ENCODE measurements at places on chromosomes 11 and 22.

DNA sequence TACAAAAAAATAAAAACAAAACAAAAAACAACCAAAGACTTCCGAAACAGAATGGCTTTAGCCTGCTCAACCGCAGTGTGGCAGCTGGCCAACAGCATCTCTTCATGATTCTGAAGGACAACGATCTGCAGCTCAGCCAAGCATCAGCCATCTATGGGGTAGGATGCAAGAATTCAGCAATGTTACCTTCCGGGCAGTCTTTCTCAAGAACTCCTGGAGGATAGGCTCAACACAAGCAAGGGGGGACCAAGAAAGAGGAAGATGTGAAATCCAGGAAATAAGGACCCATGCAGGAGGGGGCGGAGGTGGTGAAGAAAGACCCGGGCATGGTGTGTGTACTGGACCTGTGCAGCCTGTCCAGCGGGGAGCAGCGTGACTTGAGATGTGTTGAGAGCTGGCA is 3.5 kb upstream of the TSPO start:
- DNase-seq = no peak

GRCh38 chr11:66915046-66915832 is 42.9 kb downstream of the PC start:
- no peak for DNase-seq

DNA sequence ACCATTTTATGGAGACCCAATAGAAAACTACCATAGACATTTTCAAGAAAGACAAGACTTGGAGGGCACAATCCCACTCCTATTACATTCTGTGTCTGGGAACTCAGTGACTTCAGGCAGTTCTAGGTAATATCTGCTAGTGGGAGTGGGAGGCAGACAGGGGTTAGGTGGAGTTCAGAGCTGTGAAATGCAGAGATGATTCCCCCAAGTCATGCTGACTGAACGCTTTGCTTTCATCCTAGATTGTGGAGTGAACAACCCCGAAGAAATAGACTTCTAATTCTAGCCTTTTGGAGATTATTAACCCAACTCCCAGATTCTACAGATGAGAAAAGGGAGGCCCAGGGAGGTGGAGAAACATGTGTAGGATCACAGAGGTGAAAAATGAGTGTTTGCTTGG is 437.8 kb upstream of the CADM1 start:
- no peak for DNase-seq

DNA sequence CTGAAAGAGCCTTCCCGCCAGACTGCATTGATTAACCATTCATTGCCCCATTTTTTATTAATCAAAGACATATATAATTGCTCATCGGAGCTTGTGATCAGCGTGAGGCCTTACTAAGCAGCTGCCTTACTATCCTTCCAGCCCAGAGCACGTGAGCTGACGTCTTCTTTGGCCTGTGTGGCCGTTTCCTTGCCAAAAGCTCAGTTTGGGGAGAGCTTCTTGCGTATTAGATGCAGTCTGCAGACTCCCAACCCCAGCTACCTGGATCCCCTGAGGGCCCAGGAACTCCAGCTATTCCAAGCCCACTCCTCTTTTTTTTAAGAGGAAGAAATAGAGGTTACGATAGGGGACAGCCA is 784 bp upstream of the SLC43A3 start:
- DNase-seq = no peak

DNA sequence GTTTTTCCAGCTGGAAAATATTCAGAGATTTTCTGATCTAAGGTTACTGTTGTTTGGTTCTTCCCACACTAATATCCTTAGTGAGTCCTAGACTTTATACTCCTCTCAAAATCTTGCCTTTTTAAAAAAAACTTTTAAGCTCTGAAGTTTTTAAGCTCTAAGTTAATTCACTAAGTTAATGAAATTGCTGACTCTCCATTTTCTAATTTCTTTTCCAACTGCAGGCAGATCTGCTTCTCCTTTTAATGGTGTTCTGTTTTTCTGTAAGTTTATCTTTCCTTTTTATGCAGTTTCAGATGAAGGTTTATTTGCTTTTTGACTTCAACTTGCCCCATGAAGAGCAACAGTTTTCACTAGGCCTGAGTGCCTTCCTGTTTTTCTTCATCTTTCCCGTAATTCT is 125.8 kb upstream of the ARHGAP42 start:
- DNase-seq = no peak

DNA sequence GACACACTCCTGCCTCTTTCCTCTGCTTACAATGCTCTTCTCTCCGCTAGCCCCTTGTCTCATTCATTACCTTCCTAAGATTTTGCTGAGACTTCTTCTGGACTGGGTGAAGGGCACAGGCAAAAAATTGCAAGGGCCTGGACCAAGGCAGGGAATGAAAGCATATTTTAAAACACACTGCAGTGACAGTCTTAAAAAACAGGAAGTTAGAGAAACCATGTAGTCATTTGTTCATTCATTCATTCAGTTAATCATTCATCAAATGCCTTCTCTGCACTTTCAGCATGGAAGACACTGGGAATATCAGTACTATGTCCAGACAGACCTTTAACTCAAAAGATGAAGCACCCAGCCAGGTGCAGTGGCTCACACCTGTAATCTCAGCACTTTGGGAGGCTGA is 44.9 kb upstream of the SWAP70 start:
- no peak for DNase-seq

- DNase-seq = no peak
Measured at GRCh38 chr11:96704847-96705246, 315.0 kb downstream of the JRKL start.

GRCh38 chr11:130671801-130672700 is 223.6 kb downstream of the ADAMTS15 start:
- no peak for DNase-seq

GRCh38 chr11:61480261-61480993 is 28.1 kb upstream of the LRRC10B start:
- DNase-seq = no peak

- DNase-seq = peak; percentile 10
Measured at GRCh38 chr11:26649884-26650283, 72.0 kb downstream of the SLC5A12 start.

GRCh38 chr22:31106731-31107177 is 614 bp downstream of the SELENOM start:
- no peak for DNase-seq

GRCh38 chr22:38228326-38228872 is 26.6 kb downstream of the MAFF start:
- DNase-seq = no peak

DNA sequence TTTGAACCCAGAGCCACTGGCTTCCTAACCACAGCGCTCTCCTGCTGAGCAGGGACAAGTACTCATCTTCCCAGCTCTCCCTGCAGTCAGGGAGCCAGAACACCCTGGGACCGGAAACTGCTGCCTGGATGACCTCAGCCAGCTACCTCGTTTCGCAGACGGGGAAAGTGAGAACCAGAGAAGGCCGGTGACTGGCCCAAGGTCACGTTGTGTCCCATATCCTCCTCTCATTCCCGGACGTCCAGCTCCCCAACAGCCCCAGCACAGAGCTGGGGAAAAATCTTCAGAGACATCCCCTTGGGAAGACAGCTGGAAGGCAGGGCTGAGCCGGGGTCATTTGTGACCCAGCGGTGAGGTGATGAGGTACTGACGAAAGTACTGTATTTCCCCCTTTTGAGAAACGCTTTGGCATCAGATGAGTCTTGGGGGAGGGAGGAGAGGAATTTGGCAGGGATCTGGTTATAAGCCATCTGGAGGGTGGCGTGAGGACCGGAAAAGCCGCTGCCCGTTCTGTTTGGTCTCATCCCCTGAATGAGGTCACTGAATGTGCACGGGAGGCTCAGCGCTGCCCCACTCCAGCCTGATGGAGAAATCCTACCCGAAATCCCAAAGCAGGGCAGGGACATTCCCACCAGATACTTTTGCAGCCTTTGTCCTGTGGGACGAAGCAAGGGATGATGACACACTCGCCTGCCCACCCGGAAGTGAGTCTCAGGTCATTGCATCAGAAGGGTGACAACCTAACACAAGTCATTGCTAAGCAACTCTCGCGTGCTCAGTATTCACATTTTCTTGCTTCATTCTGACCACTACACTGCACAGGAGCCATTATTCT is 41.1 kb downstream of the LIF start:
- DNase-seq = no peak

GRCh38 chr22:32617271-32617670 is 142.7 kb downstream of the FBXO7 start:
- no peak for DNase-seq

DNA sequence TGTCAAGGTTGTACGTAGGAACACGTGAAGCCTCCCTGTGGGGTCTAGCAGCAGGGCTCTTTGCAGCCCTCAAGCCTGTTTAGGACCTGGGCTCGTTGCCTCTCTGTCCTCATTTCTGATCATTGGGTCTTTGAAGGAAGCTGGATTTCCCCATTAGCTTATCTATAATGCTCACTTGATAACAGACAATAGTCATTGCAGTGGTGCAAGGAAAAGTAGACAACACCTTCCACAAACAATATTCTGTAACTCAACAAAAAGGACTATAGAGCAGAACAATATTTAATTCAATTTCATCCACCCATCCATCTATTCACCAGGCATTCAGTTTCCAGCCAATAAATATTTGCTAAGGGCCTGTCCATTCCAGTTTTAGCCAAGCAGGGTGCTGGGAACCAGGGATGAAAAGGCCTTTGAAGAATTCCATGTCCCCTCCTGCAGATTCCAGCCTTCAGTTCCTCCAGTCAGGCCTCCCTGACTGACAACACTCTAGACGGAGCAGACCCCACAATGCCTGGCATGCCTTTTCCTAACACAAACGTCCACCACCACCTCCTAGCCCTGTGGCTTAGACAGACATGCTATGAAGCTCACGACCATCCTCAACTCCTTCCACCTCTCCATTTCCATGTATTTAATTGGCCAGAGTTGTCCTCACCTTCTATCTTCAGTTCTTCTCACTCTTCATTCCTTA is 12.7 kb upstream of the POLD3 start:
- DNase-seq = no peak

- DNase-seq = no peak
Measured at GRCh38 chr11:134043821-134044420, 25.0 kb upstream of the JAM3 start.

DNA sequence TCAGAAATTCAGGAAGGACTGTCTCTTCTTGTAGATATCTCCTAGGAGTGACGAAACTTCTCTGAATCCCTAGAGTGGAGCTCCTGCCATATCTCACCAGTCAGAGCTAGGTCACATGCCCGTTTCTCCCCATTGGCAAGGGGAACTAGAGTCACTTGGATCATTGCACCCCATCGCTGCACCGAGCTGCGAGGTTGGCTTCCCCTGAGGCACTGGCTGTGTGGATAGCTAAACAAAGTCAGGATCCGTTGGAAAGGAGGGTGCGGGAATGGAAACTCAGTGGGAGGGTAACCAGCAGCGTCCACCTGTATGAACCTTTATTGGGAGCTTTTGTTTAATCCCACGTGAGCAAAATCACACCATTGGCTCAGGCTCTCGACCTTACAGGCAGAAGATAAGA is 283.8 kb downstream of the BRD1 start:
- no peak for DNase-seq

GRCh38 chr11:91174193-91174592 is 951.3 kb upstream of the CHORDC1 start:
- DNase-seq = no peak

- peak; percentile 34 for DNase-seq
Measured at GRCh38 chr11:45803971-45804760, 783 bp upstream of the SLC35C1 start.

GRCh38 chr22:38882972-38883622 is 11.1 kb upstream of the CBX6 start:
- no peak for DNase-seq

DNA sequence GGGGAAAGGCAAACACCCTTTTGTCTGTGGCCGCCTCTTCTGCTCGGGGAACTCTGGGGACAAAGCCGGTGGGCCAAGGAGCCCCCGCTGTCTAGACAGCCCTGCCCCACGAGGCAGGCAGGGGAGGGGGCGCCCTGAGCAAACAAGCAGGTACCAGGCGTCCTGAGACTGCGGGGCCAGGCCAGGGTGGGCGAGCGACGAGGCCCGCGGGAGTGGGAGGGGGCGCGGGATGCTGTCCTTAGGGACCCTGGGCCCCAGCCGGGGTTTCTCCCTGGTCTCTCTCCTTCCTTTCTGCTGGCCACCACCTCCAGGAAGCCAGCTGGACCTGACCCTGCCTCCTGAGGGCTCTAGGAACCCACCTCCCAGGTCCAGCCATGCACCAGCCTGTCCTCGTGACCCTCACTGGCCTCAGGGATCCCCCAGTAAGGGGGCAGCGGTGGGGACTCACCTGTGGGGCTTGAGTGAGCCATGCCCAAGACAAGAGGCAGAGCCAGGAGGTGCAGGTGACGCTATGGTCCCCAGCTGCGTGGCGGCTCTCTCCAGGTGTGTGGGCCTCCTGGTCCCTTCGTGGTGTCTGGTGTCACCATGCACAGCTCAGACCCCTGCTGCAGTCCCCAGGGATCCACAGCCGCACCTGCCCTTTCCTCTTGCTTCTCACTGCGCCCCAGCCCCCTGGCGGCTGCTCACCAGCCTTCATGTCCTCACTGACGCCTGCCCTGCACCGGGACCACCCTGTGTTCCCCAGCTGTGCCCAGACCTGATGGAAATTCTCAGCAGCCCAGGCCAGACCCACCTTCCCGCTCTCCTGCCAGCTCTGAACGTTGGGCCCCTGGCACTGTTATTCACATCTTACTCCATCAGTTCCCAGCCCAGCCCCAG is 26.5 kb upstream of the MUC5AC start:
- DNase-seq = no peak

GRCh38 chr11:36620246-36620645 is 22.2 kb upstream of the RAG2 start:
- no peak for DNase-seq

- DNase-seq = no peak
Measured at GRCh38 chr22:22993184-22993583, 77.1 kb upstream of the GNAZ start.

DNA sequence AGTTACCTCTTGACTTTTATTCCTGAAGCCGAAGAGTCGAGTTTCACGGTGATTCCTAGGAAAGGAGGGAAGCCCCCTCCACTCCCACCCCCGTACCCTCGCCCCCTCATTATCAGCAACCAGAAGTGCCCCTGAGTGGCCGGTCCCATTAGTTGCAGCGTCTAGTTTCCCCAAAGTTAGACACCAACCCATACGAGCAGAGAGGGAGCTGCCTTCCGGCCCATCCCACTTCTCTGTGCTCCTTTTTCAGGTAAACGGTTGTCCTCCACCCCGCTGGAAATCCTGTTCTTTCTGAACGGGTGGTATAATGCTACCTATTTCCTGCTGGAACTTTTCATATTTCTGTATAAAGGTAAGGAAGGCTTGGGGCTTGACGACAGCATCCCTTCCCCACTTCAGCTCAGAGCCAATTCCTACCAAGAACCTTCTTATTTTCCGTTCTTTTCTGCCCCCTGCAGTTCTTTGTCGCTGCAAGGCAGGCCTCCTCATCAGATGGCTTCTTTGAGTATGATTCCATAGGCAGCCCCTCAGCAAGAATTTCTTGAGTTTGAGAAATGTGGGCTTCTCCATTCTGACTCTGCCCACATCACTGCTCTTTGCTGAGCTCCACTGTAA is 701 bp downstream of the TMEM216 start:
- DNase-seq = no peak

GRCh38 chr11:69941546-69942332 is 122.5 kb upstream of the FGF3 start:
- DNase-seq = no peak

DNA sequence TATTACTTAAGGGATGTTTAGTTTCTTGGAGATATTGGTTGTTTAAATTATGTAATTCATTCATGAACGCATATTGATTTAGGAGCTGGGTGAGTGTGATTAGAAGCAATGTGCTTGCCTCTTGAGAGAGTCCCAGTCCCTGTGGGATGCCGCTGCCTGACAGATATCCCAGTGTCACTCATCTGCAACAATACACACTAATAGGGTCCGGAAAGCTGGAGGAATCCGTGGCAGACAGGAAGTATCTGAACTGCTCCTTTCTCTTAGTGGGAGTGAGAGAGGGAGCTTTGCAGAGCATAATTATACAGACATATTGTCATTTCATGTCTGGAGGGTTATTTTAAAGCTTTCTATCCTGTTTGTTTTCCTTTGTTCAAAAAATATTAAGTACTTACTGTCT is 17.4 kb downstream of the AMOTL1 start:
- no peak for DNase-seq
